ENCODE measurements at places on chromosomes 5 and 9.

DNA sequence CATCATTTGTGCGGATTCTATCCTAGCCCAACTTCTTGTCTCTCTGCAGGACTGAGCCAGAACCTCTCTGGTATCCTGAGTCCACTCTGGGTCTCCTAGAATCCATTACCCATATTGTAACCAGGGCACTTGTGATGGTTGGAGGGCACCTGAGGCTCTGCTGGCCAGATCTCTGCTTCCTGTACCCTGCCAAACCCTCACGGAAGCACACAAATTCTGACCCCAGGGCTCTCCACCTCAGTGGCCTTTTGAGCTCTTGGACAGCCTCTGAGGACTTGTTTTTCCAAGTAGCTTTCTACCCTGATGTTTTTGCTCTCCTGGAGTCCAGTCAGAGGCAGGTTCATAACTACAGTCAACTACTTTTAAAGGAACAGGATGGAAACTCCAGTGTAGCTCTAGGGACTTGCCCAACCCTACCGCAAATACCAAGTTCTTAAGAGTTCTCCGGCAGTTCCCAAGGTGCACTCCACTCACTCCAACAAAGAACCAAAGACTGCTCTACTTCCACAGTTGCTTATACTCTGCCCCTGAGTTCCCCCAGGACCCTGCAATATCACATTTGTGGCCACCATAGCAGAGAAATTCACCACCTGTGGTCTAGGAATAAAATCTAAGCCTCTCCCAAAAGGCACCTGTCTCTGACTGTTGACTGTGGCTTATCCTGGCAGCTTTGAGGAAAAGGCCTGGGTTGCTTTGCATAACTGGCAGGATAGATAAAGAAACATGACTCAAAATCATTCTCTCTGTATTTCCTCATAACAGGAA lies 9.6 kb downstream of the PIP5K1B start:
- DNase-seq = no peak

- no peak for DNase-seq
Observed at GRCh38 chr9:129343424-129344375, 165.6 kb upstream of the IER5L start.

DNA sequence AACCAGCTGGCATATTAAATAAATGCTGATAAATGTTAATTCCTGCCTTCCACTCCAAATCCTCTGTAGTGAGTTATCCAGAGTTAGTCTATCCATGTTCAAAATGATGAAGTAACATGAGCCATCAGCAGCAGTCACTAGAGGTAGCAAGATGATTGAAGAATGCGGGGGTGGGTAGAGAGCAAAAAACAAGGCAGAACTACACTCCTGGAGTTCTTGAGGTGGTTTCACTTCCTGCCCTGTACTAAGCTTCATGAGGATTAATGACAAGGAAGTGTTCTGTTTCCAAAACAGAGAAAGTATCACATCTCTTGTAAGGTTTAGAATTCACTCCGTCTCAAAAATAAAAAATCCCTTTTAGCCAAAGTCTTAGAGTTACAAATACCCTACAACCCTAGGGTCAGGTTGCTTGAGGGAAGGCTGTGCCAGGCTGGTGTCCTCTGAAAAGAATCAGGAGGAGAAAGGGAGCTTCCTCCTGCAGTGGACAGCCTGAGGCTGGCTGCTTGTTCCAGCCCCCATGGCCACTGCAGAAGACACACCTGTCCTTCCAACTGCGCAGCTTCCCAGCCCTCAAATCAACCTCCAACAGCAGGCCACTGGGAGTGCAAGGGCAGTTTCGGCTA lies 180.2 kb downstream of the DENND1A start:
- no peak for DNase-seq

DNA sequence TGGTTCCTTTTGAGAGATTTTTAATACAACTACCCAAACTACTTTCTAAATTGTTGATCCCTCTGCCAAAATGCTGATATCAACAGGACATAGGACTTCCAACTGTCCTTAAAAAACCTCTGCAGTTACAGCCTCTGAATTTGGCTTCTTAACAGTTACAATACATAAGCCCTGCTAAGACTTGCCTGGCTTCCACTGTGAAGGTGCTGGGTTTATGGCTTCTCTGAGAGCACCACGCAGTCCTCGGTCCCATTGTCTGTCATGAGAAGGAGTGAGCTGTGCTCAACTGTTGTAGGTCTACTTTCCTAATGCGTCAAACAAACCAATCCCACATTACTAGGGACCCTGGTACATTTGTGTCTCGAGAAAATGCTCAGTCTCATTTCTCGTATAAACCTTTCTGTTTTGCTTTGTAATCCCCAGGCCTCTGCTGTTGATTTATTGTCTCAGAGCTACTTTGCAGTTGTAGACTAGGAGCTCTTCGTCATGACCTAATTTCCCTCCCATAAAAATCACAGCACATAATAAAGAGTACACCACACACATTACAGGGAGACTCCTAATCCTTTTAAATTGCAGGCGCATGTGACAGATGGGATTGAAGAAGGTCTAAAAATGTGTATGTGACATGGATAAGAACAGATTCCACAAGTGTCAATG lies 274.9 kb downstream of the NR3C1 start:
- DNase-seq = no peak

DNA sequence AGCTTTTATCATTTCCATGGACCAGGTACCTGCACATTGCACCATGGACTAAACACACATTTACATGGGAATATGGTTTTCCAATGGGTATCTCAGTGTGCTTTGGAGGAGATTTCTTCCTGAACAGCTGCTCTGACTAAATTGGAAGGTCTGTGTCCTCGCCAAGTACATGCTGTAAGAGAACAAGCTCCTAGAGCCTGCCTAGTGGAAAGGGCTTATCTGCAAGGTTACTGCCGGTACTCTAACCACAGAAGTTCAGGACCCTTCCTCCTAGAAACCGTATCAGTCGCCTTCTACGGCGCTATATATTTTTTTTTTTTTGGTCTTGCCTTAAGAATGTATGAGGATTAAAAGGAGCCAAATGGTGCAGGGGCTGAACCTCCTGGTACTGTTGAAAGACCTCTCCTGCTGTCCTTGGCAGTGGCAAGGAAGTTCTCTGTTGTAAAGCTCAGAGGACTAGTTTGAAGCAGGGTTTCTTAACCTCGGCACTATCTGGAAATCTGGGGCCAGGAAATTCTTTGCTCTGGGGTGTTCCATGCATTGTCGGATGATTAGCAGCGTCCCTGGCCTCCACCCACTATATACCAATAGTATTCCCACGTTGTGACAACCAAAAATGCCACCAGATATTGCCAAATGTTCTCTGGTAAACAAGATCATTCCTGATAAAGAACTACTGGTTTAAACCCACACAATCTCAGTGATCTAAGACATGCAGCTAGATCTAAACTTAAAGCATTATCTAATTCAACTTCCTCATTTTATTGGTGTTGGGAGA lies 107.4 kb downstream of the FBXO38 start:
- DNase-seq = no peak

DNA sequence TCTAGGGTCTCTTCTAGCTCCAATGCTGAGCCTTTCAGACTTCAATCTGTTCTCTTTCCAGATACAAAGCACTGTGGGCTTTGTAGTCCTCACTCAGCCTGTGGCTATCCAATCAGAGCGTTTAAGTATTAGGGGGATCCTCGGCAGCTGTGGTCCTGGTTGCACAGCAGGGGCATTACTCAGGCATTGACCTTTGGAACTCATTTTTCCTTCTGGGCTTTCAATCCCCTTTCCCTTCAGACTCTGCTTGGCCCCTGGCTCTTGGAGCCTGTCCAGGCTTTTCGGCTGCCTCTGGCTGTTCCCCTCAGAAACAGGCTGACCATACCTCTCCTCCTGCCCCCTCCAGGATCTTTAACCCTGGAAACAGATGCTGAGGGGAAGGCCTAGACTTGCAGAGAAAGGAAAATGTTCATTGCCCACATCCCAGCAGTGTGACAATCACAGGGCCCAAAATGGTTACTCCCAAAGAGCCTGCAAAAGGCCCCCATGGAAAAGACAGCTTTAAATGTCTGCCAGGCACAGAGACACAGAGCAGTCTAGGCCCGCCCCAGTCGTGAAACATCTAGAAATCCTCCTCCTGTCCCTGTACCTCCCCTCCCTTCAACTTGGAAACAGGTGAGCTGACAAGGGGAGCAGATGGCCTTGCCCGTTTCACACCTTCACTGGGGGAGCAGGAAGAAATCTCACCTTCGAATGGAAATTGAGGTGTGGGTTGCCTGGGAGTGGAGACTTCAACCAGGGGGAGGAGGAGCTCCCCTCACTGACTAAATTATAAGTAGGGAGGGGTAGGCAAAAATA lies 13.7 kb downstream of the C1QTNF2 start:
- DNase-seq = no peak

- DNase-seq = no peak
Observed at GRCh38 chr5:658103-658502, 35.0 kb downstream of the TPPP start.

DNA sequence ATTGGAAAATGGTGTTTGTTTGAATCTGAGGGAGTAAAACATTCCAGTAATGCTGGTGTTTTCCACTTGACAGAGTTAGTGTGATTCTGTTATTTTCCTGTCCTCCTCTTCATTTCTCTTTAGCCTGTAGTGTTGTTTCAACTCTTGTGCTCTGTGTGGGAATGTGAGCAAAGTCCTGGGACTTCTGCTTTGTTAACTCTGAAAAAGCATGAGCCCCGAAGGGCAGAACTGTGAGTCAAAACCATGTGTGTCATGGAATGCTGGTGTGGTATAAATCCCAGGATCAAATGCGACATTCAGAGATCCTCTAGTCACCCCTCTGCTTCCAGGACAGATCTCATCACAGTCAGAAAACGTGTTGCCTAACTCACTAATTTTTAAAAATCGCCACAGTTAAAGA lies 8.9 kb downstream of the F2R start:
- no peak for DNase-seq

- no peak for DNase-seq
Observed at GRCh38 chr5:142800776-142801494, 30.8 kb downstream of the ARHGAP26 start.

DNA sequence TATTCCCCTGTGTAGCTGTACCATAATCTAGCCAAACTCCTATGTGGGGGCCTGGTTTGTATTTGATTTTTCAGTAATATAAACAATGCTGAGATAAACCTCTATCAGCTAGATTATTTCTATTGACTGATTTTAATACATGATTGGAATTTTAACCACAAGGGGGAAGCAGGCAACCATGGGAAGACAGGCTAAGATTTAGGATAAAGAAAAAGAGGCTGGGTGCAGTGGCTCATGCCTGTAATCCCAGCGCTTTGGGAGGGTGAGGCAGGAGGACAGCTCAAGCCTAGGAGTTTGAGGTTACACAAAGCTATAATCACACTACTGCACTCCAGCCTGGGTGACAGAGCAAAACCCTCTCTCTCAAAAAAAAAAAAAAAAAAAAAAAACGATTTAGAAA lies 18.1 kb upstream of the GPX3 start:
- no peak for DNase-seq

DNA sequence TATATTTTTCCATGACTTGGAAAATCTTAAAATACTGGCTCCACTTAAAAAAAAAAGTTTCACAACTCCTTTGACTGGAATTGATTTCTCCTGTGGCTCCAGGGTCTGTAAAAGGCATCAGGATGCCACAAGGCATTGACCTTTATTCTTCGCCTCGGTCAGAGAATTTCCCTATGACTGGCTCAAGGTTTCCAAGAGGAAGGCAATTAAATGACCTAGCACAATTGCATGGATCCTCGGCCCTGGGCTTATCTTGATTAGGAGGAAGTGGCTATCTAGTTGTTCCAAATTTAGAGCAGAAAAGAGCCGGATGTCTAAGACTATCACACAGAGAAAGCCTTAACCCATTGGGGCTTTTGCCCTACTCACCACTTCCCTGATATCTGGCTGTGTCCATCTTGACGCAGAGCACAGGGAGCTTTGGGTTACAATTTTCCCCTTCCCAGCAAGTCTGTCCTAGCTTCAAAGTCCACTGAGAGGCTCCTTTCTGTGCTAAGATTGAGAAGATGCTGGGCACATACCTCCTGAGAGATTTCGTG lies 56.9 kb upstream of the COL15A1 start:
- DNase-seq = no peak

GRCh38 chr5:177049285-177049684 lies 26.8 kb downstream of the ZNF346 start:
- no peak for DNase-seq

GRCh38 chr9:20170122-20170521 lies 381.3 kb upstream of the SLC24A2 start:
- DNase-seq = no peak

DNA sequence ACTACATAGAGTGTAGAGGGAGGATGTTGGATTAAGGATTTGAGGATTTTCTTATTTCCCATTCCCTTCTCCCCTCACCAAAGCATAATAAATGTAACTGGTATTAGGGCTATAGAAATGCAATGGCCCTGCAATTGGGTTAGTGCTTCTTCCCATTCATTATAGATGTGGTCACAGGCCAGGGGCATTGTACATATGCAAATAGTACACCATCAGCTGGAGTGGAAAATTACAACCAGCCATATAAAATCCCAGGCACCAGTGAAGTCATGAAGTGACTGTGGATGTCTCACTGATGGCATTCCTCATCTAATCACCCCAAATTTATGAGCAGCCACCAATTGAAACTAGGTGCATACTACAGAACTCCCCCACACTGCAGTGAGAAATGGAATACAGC lies 105.9 kb downstream of the PLK2 start:
- DNase-seq = no peak

GRCh38 chr5:154945695-154946301 lies 4.9 kb downstream of the MRPL22 start:
- DNase-seq = no peak

All from stimulated activated CD4-positive, alpha-beta T cell treated with anti-CD3 and anti-CD28 coated beads, Interleukin-4, amount 100 ng/mL, for 1 hour (primary cell).